ENCODE measurements at places on chromosomes 6 and 20. TPM values are rescaled to one million over a fixed set of nuclear protein-coding genes. Genes with fewer than 3 reads are reported as not detected.

DNA sequence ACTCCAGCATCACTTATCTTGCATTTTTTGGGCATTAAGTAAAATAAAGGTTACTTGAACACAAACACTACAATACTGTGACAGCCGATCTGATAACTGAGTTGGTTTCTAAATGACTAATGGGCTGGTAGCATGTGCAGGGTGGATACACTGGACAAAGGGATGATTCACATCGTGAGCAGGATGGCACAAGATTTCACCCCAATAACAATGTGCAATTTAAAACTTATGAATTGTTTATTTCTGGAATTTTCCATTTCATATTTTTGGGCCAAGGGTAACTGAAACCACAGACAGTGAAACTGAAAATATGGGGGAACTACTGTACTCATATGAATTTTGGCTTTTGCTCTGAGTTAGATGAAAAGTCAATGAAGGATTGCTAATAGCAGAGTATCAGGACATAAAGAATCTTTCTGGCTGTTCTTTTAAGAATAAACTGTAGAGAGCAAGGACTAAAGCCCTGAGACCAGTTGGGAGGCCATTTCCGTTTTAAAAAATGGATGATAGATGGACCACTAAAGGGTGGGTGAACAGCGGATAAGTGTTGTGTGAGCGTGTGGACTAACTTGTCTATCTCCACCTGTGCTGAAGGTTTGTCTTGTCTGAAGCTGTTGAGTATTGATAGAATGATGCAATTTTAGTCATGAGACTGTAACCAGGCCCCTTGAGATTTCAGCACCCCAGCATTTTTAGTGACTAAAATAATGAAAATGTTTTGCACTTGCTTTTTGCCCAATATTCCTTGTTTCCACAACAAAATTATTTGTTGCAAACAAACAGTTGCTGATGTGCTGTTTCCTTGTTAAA, 8.2 kb downstream of the SPINT3 start:
- H3K4me1 ChIP-seq, result no peaks in the 10 kb centered on the region
- H3K27ac ChIP-seq, result no peak overlapping the region
- DNase-seq, result no peak
- H3K27me3 ChIP-seq, result peaks cover 24% of the 10 kb centered on the region
- H3K4me3 ChIP-seq, result no peak overlapping the region

DNA sequence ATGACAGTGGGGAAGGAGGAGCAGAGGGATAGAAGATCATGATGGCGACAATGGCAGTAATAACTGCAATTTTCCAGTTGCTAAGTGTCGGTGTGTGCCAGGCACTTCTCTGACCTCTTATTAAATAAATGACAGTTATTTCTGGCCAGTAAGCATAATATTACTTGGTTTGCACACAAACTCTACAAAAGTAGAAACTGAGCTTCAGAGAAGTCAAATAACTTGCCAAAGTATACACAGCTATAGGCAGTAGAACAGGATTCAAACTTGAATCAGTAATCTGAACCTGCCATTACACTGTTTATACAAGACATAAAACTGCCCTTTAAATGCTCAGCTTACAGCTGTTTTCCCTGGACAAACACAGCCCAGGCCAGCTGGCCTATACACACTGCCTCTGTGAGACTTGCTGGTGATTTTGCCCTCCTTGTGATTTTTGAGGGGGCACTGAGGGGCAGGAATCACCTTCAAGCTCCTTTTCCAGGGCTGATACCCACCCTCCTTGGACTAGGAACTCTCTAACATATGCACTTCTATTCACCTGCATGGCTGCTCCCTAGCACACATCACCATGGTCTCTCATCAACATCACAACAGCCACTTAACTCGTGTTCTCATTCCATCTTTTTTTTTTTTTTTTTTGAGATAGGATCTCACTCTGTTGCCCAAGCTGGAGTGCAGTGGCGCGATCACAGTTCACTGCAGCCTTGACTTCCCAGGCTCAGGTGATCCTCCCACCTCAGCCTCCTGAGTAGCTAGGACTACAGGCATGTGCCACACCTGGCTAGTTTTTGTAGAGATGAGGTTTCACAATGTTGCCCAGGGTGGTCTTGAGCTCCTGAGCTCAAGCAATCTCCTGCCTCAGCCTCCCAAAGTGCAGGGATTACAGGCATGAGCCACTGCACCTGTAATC, 63.6 kb downstream of the SLC23A2 start:
- H3K4me1 ChIP-seq, result no peaks in the 10 kb centered on the region
- no peak for DNase-seq
- no peak overlapping the region for H3K4me3 ChIP-seq
- no peaks in the 10 kb centered on the region for H3K27me3 ChIP-seq

DNA sequence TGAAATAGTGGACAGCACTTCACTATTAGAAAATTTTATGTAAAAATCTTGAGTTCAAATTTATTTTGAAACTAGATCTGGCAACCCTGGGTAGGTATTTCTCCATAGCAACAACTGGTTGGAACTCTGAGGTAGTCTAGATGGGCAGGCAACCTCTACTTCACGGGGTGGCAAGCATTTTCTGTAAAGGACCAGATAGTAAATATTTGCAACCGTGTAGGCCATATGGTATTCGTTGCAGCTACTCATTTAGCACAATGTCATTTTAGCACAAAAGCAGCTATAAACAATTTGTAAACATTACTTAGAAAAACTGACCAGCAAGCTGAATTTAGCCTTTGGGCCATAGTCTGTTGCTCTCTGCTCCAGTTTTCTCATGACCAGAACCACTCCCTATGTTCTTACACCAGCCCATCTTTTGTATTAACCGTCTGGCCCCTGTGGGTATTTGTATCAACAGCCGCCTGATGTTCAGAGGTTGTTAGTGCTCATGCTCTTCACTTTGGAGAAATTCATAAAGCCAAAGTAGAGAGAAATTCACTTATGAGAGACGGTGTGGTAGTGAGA, 29.2 kb downstream of the LGSN start:
- H3K36me3 ChIP-seq, result no peaks in the 10 kb centered on the region
- H3K4me3 ChIP-seq, result no peak overlapping the region
- no peak for DNase-seq
- H3K27me3 ChIP-seq, result no peaks in the 10 kb centered on the region
- no peaks in the 10 kb centered on the region for H3K4me1 ChIP-seq

- no peaks in the 10 kb centered on the region for H3K27me3 ChIP-seq
- H3K36me3 ChIP-seq, result no peaks in the 10 kb centered on the region
- no peak overlapping the region for H3K4me3 ChIP-seq
- no peak overlapping the region for H3K27ac ChIP-seq
- peaks cover 9% of the 10 kb centered on the region for H3K4me1 ChIP-seq
- no peak for DNase-seq
These were observed 82.9 kb downstream of the RPP40 start for GRCh38 chr6:4920914-4921410.

DNA sequence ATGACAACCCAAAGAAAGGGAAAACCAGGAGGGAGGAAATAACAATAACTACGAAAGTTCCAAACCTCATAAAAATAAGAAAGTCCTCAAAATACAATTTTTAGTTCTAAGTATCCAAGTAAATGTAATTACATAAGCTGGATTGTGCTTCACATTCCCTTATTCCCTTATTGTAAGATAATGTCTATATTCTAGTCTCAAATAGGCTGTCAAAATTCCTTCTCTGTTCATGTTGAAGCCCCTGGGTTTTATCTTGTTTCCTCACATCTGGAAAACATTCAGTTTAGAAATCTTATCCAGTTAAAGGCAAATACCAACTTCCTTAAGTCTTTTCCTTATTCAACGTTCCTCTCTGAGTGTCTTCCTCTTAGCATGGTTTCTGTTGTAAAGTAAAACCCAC, 282.3 kb downstream of the CD109 start:
- H3K36me3 ChIP-seq, result no peaks in the 10 kb centered on the region
- DNase-seq, result no peak
- H3K4me1 ChIP-seq, result no peaks in the 10 kb centered on the region
- no peak overlapping the region for H3K4me3 ChIP-seq

- H3K36me3 ChIP-seq, result no peaks in the 10 kb centered on the region
- no peak overlapping the region for H3K27ac ChIP-seq
- H3K27me3 ChIP-seq, result no peaks in the 10 kb centered on the region
These were observed 41.3 kb downstream of the REV3L start for GRCh38 chr6:111441678-111442243.

- H3K4me3 ChIP-seq, result no peak overlapping the region
- H3K4me1 ChIP-seq, result peaks cover 14% of the 10 kb centered on the region
These were observed 33.8 kb downstream of the KCNS1 start for GRCh38 chr20:45067087-45067486.

DNA sequence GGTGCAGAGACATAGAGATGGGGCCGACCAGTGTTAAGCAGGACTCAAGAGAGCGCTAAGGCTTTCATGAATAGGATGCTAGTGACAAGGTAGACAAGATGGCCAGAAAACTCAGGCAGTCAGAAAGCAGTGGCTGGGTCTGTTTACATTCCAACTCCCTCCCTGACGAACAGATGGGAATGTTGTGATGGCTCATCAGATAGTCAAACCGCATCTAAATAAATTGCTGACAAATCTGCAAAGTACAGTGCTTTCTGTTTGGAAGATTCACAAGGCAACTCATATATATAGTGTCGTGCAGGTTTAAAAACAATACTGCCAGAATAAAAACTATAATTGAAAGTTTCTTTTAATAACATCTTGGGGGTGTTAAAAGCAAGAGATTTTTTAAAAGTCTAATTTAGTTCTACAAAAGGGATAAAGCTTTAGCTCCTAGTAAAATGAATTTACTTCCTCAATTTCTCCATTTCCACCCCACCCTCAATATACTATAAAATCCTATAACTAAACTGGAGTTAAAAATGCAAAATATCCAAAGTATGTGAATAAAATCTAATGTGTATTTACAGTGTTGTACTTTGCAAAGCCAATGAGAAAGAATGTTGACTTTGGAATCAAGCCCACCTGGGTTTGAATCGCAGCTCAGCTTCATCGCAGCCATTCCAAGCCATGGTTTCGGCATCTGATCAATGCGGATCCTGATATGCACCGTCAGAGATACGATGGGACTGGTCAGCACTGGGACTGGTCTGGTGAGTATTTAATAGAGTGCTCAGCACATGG, 247.3 kb upstream of the PDE10A start:
- no peaks in the 10 kb centered on the region for H3K36me3 ChIP-seq
- no peaks in the 10 kb centered on the region for H3K4me1 ChIP-seq
- no peaks in the 10 kb centered on the region for H3K27me3 ChIP-seq
- H3K27ac ChIP-seq, result no peak overlapping the region
- no peak for DNase-seq

- no peak overlapping the region for H3K4me3 ChIP-seq
- H3K27me3 ChIP-seq, result no peaks in the 10 kb centered on the region
- H3K36me3 ChIP-seq, result no peaks in the 10 kb centered on the region
- H3K27ac ChIP-seq, result no peak overlapping the region
- H3K4me1 ChIP-seq, result no peaks in the 10 kb centered on the region
These were observed 30.3 kb downstream of the CEBPB start for GRCh38 chr20:50220894-50221365.

DNA sequence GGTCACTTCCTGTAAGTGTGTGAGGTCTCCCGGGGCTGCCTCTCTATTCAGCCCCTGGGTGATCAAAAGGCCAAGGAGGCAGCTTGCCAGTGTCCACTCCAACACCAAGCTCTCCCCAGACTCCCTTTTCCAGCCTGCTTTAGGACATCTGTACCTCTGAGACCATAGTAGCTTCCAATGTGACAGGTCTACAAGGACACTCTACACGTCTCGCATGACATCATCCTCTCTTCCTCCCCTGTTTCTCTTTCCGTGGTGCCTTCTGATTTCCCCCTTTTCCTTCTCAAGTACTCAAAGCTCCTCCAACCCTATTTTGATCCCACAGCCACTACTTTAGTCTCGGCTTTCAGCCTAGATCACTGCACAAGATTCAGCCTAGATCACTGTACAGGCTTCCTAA, 26.4 kb downstream of the HLA-F start:
- no peak overlapping the region for H3K27ac ChIP-seq
- peaks cover 36% of the 10 kb centered on the region for H3K4me1 ChIP-seq

DNA sequence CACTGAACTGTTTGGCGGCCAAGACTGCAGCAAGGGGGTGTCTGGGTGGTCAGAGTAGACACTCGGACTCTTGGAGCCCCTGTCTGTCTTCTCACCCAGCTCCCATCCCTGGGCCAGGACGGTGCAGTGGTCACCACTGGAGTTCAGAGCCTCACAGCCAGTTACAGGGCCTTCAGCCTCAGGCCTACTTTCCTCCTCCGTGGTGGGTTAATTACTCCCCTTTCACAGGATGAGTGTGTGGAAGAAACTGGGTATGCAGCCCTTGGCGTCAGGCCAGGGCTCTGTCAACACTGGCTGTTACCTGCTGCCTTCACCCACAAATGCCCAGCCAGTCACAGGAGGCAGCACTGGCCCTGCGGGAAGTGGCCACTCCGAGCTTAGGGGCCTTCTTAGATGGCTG, 1.8 kb upstream of the YTHDF1 start:
- H3K4me1 ChIP-seq, result peaks cover 32% of the 10 kb centered on the region
- H3K4me3 ChIP-seq, result no peak overlapping the region
- H3K36me3 ChIP-seq, result peaks cover 15% of the 10 kb centered on the region
- no peaks in the 10 kb centered on the region for H3K27me3 ChIP-seq
- no peak overlapping the region for H3K27ac ChIP-seq

DNA sequence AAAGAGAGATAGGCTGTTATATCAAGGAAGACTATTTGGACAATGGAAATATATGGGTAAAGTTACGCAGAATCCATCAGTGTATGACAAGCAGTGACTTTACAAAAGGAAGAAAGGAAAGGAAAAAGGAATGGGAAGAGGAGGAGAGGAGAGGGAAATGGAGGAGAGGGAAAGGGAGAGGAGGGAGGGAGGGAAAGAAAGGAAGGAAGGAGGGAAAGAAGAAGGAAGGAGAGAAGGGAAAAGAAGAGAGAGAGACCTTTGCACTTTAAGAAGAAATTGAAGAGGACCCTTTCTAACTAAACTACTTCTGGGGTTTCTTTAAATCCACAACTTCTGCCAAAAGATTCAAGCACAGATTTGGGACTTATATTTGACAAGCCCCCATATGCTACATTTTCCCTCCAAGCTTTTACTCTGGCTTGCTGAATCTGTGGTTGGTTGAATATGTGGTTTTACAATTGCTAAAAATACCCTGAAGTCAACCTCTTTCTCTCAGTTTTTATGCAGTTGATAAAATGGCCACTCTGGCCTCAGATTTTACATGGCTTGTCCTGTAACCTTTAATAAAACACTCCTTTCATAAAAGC, 120.8 kb upstream of the RAB32 start:
- no peaks in the 10 kb centered on the region for H3K27me3 ChIP-seq

GRCh38 chr6:159572439-159573110, 120.5 kb downstream of the SOD2 start:
- H3K27ac ChIP-seq, result no peak overlapping the region
- no peaks in the 10 kb centered on the region for H3K36me3 ChIP-seq
- no peak overlapping the region for H3K4me3 ChIP-seq
- no peaks in the 10 kb centered on the region for H3K27me3 ChIP-seq
- DNase-seq, result no peak

HSD17B8 gene
- total RNA-seq, result 10.5 TPM

MARCKS gene
- total RNA-seq, result 0.63 TPM

CD83 gene
- total RNA-seq, result 36.4 TPM

SPEF1 gene
- total RNA-seq, result not detected

MOG gene
- total RNA-seq, result not detected

ADGRF5 gene
- not detected for total RNA-seq

CD40 gene
- total RNA-seq, result 1.0 TPM

COL11A2 gene
- total RNA-seq, result 2.8 TPM
